Activated T-cell treated with anti-CD3 and anti-CD28 coated beads, Interleukin-2, amount 50 U/mL, for 72 hours (primary cell): ENCODE measurements at places on chromosomes 16 and 17.
A peak's percentile ranks its signal among the peaks of the same experiment; 100 is the strongest.

DNA sequence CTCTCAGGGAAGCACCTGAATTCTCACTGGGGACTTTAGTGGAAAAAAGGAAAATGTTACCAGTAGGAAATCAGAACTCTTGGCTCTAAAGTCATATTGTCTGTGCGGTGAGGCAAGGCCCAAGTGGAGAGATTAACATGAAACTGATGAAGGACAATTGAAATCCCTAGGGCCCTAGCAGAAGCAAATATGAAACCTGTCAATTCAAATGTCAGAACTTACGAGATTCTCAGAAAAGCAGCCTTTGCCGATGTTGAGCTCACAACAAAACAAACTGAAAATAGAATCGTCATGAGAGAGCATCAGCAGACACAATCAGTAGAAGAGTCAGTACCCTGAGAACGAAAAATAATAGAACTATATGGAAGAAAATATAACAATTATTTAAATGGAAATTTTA, 108.8 kb downstream of the ELAC2 start:
- DNase-seq: no peak

DNA sequence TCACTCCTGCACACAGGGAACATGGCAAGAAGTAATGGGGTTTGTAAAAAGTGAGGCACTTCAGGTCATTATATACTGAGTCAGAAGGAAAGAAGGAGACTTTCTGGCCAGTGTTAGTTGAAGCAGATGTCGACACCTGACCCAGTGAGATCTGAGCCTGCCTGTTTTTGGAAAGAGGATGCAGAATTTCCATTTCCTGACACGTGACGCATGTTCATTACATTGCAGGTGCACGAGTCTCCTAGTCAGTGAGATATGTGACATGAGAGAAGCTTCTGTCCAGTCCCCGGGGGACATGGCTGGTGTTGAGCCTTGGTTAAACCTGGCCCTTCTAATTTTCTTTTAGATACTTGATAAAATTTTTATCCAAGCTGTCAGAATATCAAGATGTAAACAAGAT, 62.3 kb downstream of the ELAC2 start:
- no peak for DNase-seq

DNA sequence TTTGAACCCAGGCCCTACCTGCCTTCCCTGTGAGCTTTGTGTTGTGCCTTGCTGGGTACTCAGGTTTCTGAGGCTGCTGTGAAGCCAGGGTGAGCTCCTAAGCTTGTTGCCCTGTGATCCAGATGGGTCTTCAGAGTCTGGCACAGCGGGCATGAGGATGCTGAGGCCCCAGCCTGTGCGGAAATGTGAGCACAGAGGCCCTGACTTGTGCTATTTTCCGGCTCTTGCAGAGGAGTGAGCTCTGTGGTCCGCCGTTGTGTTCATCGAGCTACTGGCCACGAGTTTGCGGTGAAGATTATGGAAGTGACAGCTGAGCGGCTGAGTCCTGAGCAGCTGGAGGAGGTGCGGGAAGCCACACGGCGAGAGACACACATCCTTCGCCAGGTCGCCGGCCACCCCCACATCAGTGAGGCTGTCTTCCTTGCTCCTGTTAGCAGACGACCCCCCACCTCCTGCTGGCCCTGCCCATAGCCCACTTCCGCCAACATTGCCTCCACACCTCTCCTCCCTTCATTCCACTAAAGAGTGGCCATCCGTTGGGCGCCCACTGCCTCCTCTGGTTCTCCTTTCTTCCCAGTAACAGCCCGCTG, 2.7 kb downstream of the PHKG2 start:
- no peak for DNase-seq

- DNase-seq: no peak
These were observed 710.1 kb downstream of the MAF start for GRCh38 chr16:78890373-78890895.

- DNase-seq: no peak
These were observed 686 bp upstream of the MIEF2 start for GRCh38 chr17:18259621-18260331.

GRCh38 chr16:89070590-89070989, 23.1 kb upstream of the ACSF3 start:
- DNase-seq: no peak

DNA sequence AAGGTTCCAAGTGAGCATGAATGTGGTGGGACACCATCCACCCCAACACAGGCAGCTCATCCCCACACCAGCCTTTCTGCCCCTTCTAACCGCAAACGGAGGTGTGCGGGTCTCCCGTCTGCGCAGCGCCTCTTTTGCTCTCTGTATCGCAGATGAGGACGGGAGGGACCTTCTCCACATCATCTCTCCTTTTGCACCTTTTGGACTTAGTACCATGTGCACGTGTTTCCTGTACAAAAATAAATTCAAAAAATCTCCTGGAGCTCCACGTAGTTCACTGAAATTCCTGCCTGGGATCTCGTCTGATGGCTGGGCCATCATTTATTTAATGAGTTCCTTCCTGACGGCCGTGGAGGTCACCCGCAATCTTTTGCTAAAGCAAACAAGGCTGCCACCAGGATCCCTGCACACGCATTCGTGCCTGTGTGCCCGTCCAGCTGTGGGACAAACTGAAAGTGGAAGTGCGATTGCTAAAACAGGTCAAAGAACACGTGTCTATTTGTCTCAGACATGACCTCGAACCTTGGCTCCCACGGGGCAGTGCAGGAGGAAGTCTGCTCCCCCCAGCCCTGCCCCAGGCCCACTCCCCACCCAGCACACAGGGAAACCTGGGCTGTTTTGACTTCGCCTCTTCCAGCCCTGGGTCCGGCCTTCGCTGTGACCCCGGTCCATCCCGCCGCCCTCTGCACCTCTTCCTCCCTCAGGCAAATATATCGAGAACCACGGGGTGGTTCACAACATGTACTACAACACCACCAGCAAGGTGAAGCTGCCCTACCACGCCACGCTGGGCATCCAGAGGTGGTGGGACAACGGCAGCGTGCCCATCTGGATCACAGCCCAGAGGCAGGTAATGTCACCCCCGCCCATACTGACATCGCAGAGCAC, 2.3 kb downstream of the ENPP7 start:
- DNase-seq: no peak

DNA sequence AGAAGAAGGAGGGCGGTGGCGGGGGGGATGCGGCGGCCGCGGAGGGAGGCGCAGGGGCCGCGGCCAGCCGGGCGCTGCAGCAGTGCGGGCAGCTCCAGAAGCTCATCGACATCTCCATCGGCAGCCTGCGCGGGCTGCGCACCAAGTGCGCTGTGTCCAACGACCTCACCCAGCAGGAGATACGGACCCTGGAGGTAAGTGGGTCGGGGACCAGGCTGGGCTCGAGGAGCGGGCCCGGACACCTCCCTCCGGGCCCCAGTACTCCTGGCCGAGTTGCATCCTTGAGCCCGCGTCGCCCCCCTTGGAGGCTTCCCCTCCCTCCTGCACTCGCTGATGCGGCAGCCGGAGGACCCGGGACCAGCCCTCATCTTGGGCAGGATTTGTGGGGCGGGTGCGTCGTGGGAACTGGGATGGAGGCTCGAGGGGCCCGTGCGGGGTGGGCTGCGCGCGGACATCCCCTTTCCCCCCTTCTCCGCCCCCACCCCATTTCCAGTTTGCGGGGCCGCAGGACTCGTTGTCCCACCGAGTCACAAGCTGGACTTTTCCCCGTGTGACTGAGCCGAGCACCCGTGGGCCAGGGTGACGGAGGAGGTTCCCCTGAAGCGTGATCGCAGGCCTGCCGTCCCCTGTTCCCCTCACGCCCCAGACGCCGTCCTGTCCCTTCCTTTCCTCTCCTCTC, 572 bp downstream of the KSR1 start:
- no peak for DNase-seq

- peak; percentile 51 for DNase-seq
These were observed 714 bp downstream of the SPATA33 start for GRCh38 chr16:89658221-89658879.

- no peak for DNase-seq
These were observed 3.9 kb upstream of the ZFPM1 start for GRCh38 chr16:88449267-88449561.

GRCh38 chr16:34050787-34051320, 591.4 kb downstream of the TP53TG3F start:
- no peak for DNase-seq

DNA sequence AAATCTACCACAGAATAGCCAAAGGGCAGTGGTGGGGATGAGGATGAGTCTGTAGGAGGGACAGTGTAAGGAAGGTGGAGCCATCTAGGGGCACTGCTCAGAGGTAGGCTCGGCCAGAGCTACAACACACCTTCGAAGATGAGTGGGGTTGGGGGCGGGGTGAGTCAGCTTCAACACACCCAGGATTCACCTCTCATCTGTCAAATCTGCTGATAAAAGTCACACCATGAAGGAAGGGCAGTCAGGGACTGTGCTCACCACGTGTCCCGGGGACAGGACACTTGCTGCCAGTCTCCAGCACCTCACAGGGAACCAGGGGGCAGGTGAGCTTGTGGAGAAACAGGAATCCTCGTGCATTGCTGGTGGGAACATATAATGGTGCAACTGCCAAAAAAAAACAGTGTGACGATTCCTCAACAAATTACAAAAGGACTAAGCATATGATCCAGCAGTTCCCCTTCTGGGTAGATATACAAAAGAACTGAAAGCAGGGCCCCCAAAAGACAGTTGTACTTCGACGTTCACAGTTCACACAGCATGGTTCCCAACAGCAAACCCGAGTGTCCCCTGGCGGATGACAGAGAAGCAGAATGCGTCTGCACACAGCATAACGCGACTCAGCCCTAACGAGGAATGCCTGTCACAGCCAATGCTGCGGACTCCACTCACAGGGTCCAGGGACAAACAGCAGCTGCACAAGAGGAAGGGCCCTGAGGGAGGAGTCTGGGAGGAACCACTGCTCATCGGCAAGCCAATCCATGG, 133.1 kb downstream of the ANKRD11 start:
- peak; percentile 66 for DNase-seq

DNA sequence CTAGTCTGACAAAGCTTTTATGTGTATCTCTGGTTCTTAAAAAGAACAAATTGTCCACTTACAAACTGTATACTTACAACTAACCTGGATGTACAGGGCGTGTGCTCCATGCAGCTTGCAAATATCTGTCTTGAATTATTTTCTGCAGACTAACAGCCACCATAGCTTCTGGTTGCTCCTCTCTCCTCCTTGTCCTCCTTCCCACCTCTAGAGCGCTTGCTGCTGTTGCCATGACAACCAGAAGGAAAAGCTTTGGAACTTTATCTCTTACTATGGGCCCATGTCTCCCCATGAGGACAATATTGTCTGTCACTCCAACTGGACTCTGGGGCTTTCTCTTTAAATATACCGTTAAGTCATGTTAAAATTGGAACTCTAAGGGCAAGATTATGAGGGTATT, 71.5 kb upstream of the DHX40 start:
- no peak for DNase-seq

DNA sequence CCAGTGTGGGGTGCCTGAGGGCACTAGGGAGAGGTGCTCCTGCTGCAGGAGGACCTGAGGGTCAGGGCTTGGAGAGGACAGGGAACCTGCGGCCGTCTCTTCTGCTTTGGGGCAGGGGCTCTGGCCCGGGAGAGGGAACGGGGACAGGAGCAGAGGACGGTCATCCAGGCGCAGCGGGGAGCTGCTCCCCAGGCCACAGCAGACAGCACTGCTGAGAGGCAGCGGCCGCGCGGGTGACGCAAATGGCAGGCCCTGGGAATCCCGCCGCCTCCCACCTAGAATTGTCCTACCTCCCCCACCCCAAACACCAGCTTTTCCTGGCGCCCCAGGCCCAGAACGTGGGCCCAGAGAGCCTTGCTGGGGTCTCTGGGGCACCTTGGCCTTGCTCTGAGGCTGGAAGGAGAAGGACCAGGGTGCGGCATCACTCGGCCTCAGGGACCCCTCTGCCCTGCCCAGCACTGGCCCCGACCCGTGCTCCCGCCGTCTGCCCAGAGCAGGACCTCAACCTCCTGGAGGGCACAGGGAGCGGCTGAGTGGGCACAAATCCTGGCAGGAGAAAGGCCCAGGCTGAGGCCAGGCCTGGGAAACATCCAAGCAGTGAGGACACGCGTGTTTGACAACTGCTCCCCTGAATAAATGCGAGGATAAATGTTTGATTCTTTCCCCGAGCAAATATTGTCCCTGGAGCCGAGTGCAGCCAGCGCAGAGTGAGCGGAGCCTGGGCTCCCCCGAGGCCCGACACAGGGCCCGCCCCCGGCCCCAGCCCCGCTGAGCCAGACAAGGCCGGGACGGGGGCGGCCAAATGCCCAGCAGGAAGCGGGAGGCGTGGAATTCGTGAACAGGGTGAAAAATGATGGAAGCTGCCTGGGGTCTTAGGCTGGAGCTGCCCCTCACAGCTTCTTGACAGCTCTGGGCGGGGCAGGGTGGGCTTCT, 8.5 kb downstream of the SSTR5 start:
- DNase-seq: no peak

GRCh38 chr17:35784895-35785294, 10.5 kb downstream of the MMP28 start:
- DNase-seq: no peak

DNA sequence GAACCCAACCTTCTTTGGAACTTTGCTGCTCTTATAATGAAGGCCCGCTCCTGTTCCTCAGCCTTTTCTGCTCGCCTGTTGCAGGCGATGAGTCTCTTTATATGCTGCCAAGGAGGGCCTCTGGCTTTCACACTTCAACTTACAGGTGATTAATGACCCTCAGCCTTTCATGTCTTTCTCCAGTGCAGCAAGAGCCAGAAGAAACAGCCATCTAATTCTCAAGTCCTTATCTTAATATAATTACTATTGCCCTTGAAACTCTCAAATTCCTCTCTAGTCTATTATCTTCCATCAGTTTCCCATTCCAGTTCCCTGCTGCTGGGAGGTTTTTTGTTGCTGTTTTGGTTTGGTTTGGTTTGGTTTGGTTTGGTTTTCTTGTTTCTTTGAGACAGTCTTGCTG, 121.8 kb upstream of the MED13 start:
- no peak for DNase-seq

- no peak for DNase-seq
These were observed 89.6 kb downstream of the CDH13 start for GRCh38 chr16:82716361-82716855.

- DNase-seq: no peak
These were observed 56.3 kb downstream of the ABCC12 start for GRCh38 chr16:48099455-48099854.
